Eye (tissue), 1 donor: ENCODE measurements at places on chromosomes 16 and 17.

DNA sequence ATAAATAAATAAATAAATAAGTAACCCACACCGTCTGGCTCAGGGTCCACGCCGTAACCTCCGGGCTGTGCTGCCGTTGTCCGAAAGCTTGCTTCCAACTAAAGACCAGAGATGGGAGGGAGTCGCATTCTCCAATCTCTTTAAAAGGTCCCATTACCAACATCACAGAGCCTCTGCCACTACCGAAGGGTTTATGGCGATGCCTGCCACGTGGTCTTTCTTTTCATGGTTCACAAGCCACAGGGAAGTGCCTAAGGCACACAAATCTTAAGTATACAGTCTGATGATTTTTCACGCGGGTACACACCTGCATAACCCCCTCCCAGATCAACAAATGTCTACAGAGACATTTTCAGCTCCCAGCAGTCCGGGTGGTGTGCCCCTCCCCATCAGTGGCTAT, 1.4 kb downstream of the COTL1 start:
- peak; percentile 72 for DNase-seq

DNA sequence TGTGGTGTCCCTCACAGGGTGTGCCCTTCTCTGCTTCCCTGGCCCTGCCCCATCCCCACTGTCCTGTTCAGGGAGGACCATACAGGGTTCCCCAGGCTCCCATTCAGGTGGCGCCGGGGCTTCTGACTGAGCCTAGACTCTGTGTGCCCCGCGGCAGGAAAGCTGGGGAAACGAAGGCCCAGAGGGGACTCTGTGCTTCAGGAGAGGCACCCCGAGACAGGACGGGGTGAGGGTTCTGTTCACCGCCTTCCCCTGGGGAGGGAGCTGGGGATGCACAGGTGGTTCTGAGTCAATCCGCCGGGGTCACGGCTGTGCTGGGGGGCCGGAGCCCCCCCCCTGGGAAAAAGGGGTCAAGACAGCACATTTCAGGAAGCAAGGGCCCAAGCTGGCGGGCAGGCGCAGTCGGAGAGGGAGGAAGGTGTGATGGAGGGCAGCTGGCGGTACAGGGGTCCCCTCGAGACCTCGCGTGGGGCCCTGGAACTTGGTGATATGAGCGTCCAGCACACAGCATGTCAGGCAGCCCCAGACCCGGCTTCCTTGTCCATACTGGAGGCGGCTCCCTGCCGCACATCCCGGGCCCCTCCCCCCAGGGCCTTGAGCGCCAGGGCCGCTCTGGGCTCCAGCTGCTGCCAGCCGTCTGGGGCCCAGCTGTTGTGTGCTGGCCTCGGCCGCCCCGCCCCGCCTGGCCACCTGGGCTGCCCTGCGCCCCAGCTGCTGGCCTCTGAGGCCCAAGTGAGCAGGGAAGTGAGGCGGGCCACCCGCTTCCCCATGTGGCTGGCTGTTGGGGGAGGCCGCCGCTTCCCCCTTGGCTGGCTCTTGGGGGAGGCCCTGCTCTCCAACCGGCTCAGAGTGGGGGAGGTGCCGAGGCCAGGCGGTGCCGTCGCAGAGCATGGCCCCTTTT, 5.6 kb upstream of the NOTUM start:
- peak; percentile 88 for DNase-seq

GRCh38 chr17:21394265-21394664, 18.1 kb downstream of the KCNJ12 start:
- no peak for DNase-seq

- DNase-seq: no peak
Observed at GRCh38 chr17:28675980-28676379, 14.0 kb downstream of the SUPT6H start.

DNA sequence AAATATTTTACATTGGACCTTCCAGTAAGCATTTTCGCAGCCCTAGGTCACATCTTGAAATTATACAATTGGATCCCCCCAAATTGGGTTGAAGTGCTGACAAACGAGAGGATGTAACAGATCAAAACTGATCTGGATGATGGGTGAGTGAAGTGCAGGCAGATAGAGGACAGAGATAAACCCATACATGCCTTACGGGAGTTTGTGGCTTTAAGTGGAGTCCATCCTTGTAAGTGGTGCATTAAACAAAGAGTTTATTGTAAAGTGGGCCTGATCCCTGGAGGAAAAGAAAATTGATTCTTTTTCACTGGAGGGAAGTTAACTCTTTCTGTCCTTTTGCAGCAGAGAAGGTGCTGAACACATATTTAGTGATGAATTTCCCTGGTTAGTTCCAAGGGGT, 39.0 kb upstream of the KCNJ2 start:
- peak; percentile 57 for DNase-seq

- no peak for DNase-seq
Observed at GRCh38 chr16:17171250-17172143, 299.3 kb downstream of the XYLT1 start.

GRCh38 chr16:78660795-78661194, 561.3 kb downstream of the WWOX start:
- no peak for DNase-seq

GRCh38 chr17:1156864-1157263, 22.9 kb downstream of the ABR start:
- DNase-seq: no peak

DNA sequence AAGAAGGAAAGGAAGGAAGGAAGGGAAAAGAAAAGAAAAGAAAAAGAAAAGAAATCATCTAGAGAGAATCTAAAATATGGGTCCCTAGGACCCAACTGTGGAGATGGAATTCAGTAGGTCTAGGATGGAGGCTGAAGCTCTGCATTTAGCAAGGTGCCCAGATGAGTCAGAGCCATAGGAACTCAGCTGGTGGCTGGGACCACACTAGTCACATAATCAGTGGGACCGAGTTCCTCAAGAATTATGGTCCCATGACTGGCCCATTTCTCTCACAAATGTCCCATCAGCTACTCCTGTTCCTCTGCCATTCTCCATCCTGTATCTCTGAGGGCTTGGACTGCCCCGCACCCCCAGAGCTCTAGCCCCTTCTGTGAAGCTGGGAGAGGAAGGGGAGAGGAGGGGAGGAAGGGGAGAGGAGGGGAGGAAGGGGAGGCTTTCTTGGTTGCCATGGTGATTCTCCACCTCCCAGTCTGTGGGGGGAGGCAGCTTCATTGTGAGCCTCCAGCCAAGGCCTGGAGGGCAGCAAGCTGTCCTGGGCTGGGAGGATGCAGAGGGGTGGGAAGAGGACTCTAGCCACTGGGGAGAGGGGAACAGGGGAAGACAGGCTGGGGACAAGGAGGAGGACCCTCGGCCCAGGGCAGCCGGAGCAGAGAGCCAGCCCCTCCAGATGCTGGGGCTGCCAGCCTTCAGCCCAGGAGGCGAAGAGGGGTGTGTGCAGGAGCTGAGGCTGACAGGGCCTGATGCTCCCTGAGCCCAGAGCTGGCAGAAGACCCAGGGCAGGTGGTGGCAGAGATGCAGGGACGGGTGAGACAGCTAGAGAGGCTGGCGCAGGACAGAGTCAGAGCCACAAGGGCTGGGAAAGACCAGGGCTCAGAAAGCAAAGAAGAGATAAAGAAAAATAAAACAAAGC, 37.8 kb upstream of the LHX1 start:
- peak; percentile 44 for DNase-seq

GRCh38 chr16:73015612-73016487, 32.1 kb downstream of the ZFHX3 start:
- DNase-seq: no peak

DNA sequence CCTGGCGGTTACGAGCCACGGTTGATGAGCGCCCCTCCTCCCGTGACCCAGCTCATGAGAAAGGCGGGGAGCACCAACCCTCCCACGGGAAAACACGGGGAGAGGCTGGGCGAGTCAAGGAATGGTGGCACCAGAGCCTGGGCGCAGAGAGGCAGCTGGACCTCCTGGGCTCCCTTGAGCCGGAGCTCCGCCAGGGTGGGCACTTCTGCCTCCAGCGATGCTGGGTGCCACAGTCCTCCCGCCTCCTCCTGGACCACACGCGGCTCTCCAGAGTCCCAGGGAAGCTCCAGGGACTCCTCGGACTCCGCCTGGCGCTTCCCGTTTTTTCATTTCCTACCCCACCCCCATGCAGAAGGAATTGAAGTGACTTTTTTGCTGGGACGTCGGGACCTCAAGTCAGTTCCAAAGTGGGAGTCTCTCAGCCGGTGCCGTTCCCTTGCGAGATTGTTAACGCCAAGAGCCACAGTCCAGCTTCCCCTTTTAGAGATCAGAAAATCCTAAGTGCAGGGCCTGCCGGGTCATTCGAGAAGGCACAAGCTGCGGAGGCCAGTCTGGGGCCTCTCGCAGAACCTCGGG, 6.6 kb upstream of the CBX8 start:
- peak; percentile 48 for DNase-seq

- peak; percentile 79 for DNase-seq
Observed at GRCh38 chr17:29572691-29573557, 4.4 kb downstream of the TP53I13 start.

DNA sequence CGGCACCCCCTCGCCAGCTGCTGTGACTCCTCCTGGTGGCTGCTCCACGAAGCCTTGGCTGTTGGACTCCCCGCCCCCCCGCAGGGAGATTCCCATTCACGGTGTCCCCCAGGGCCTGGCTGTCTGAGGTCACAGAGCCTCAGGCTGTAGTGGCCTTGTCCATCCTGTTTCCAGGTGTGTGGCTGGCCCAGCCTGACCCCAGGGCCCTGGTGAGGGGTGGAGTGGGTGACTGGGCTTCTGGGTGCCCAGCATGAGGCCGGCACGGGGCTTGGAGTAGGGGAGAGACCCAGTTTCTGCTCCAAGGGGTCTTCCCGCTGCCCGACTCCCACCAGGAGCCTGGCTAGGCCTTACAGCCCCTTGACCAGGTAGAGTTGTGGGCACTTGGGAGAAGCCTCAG, 10.4 kb downstream of the PRSS27 start:
- no peak for DNase-seq

DNA sequence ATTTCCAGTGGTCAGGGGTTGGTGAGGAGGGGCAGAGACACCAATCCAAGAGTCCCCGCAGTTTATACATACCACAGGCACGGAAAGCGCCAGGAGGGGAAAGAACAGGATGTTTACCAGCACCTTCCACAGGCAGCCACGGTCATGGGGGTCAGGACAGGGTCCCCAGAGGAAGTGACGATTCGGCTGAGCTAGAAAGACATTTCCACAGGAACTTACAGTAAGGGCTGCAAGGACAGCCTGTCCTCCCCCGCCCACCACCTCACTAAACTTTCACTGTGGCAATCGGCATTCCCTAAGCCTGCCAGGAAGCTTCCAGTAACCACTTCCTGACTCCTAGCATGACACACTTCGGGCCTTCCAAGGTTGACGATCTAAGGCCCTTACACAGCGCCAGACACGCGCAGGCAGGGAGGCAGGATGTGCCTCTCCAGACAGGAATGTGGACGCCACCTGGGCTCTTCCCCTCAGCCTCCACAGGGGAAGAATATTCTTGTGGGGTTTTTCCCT, 1.2 kb upstream of the MT2A start:
- DNase-seq: peak; percentile 47

GRCh38 chr16:54281535-54282201, 4.9 kb downstream of the IRX3 start:
- DNase-seq: peak; percentile 56

- peak; percentile 68 for DNase-seq
Observed at GRCh38 chr17:81003711-81004475, 12.3 kb downstream of the CHMP6 start.

DNA sequence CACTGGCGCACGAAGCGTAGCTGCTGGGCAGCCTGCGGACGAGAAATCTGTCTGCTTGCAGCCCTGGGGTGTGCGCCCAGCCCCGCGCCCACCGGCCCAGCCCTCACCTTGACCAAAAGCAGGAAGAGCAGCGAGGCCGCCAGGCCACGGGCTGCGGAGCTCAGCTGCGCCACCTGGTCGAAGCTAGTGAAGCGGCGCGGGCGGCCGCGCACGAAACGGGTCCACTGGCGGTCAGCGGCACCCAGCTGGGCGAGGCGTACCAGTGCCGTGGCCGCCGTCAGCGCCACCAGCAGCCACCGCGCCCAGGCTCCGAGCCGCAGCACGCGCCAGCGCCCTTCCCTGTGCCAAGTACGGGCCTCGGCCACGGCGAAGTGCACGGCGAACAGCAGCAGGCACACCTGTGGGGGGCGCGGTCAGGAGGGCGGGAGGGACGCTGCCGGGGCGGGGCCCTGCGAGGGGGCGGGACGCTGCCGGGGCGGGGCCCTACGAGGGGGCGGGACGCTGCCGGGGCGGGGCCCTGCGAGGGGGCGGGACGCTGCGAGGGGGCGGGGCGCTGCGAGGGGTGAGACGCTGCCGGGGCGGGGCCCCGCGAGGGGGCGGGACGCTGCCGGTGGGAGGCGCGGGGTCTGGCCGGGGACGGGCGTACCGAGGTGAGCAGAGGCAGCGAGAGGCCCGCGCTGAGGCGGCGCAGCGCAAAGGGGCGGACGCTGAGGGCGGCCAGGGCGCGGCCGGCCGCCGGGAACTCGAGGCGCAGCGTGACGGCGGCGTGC, 43.2 kb downstream of the TSC2 start:
- peak; percentile 88 for DNase-seq

- DNase-seq: no peak
Observed at GRCh38 chr17:66541461-66542128, 239.2 kb downstream of the PRKCA start.

- peak; percentile 71 for DNase-seq
Observed at GRCh38 chr16:7227229-7227721, 105.4 kb upstream of the RBFOX1 start.

GRCh38 chr17:45580924-45581323, 90.4 kb upstream of the PLEKHM1 start:
- peak; percentile 0 for DNase-seq

DNA sequence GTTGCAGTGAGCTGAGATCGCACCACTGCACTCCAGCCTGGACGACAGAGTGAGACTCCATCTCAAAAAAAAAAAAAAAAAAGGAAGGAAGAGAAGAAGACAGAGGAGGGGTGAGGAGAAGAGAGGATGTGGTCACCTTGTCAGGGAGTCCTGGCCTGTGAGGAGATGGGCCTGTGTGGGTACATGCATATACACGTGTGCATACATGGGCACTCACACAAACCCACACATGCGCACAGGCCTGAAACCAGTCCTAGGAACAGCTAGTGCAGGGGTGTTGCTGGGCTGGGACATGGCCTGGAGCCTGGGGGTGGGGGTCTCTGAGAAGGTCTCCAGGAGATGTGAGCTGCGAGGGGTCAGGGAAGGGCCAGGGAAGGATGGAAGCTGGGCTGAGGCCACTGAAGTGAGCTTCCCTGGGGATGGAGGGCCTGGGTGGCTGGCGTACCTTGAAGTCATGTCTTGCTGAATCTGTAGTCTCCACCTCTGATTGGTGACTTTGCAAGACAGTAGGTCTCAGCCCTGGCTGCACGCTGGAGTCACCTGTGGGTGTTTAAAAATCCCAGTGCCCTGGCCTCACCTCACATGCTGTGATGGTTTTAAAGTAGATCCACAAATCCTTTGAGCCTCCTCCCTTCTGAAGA, 72.4 kb downstream of the MRM1 start:
- no peak for DNase-seq

DNA sequence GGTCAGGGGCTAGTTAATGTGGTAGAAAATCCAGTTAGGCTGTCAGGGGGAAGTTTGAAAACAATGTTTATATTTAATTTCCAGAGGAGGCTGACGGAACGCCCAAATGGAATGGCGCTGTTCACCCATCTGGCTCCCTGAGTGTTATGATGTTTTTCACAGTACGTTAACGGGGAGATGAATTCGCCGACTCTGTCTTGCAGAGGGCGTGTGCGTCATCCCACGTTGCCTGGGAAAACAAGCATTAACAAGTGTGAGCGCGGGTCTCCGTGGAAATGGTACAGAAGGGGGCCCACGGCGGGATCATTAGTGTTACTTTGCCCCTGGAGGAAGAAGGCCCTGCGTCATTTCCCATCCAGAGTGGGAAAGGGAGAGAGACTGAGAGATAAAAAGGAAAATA, 29.6 kb downstream of the RGS9 start:
- DNase-seq: peak; percentile 26

- DNase-seq: no peak
Observed at GRCh38 chr16:65745201-65745708, 621.2 kb upstream of the CDH5 start.

- no peak for DNase-seq
Observed at GRCh38 chr17:37774504-37774903, 29.6 kb upstream of the HNF1B start.
